ENCODE measurements at places on chromosomes 3 and 15.

DNA sequence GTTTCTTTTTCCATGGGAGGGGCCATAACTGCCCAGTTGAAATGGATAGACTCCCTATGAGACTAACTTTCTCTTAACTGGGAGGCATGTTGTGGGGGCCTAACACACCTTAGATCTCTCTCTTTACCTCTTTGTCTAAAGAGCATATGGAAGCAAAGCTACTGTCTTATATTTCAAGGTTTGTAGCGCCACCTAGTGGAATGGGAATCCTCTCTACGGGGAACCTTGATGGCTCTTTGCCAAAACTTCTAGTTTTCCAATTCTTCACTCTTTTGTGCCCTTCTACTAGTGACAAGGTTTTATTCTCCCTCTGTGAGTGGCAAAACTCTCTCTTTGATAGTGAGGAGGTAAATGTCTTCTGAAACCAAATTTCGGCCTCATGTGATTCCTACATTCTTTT, 1030.4 kb upstream of the CADM2 start:
- no peak for DNase-seq

- DNase-seq: no peak
Observed at GRCh38 chr3:127121885-127122284, 71.0 kb upstream of the PRR23E start.

GRCh38 chr3:46298871-46299607, 54.9 kb upstream of the CCR2 start:
- no peak for DNase-seq

GRCh38 chr3:133014325-133014724, 23.9 kb upstream of the TMEM108 start:
- DNase-seq: no peak

- DNase-seq: no peak
Observed at GRCh38 chr3:24588629-24589512, 94.2 kb upstream of the THRB start.

DNA sequence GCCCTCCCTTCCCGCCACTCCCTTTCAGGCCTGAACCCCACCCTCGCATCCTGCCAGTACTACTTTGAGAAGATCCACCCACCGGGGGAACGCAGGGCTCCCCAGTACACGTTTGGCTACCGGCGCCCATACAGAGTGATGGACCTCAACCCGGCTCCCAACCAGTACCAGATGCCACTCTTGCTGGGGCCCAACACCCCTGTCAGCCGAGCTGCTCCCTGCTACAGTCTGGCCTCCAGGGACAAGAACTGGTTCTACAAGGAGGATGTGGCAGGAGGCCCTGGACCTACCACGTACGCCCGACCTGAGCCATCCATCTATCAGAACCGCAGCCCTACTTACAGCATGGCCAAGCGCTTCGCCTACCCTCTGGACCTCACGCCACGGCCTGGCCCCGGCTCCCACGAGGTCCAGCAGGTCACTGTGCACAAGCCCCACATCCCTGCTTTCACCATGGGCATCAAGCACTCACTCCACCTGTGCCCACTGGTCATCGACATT, 14.4 kb upstream of the CSPG4 start:
- DNase-seq: no peak

DNA sequence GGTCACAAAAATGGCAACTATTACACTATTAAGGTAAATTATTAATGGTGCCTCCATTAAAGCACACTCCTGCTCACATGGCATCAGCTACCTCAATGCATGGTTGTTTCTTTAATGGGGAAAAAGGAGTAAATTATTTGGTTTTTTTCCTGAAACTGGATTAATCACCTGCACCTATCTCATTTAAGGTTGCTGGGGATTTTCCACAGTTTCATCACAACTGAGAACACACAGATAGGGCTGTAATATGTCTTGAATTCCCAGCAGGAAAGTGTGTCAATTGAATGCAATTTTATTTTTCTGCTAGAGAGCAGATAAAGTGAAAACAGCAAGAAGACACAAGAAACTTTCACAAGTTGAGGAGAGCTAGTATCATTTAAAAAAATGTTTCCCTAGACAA, 36.4 kb downstream of the RFTN1 start:
- no peak for DNase-seq

GRCh38 chr3:143203848-143204247, 84.3 kb downstream of the CHST2 start:
- no peak for DNase-seq

GRCh38 chr3:124565013-124565412, 165.2 kb upstream of the UMPS start:
- peak; percentile 16 for DNase-seq

GRCh38 chr3:53187430-53187829, 26.4 kb downstream of the PRKCD start:
- DNase-seq: no peak

- no peak for DNase-seq
Observed at GRCh38 chr15:80866936-80867335, 87.8 kb downstream of the CEMIP start.

DNA sequence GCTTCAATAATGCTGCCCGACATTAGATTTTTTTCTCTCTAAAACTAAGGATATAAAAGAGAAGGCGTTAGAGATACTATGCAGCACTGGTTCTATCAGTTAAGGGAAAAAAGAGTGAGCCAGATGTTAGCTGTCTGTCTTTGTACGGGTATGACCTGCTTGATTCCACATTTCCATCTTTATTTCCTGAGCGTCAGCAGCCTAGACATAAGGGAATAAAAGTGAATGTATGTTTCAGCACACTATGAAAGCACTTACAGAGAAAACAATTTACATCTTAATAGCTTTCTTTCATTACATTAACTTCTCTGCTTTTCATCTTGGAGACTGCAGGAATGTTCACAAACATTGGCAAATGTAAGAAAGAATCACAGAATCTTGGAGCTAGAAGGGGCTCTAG, 319.3 kb downstream of the CTNNB1 start:
- no peak for DNase-seq

DNA sequence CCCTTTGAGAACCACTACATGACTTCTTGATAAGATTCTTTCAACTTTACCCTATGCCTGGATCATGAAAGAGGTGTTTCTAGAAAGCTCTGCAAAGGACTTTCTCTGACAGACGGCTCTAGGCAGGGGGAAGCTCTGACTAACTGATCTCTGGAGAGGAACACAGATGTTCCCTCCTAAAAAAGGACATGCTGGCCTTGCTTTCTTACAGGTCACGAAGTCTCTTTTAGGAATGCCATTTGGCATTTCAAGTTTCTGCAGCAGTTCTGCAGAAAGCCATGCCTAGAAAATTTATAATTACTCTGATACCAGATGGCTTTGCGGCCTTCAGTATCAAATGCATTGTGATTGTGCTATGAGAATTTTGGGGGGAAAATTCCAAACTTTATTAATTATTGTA, 275.4 kb upstream of the CTDSPL start:
- no peak for DNase-seq

Data from NCI-H187 treated with DMSO at 0.1 percent for 48 hours (cell line).